ENCODE measurements at places on chromosomes 2 and 18. TPM values are rescaled to one million over a fixed set of nuclear protein-coding genes. Genes with fewer than 3 reads are reported as not detected.

The KATNAL2 gene
- 6.9 TPM for total RNA-seq

The KIAA2012 gene
- total RNA-seq, result not detected

The PAX8 gene
- total RNA-seq, result 607 TPM

The PTPRN gene
- total RNA-seq, result not detected

The ZNF396 gene
- 6.5 TPM for total RNA-seq

DNA sequence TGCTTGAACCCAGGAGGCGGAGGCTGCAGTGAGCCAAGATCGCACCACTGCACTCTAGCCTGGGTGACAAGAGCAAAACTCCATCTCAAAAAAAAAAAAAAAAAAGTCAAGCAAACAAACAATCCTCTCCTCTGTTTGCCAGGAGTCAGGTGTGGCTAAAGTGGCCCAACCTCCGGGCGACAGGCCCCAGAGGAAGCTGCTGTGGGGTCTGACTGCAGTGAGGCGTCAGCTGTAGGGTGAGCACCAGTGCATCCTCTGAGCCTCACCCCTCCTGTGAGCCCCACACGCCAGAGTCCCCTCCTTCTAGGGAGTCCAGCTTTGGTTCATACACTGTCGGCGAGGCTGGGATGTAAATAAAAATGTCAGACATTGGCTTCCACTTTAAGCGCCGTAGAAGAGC, 76.5 kb upstream of the HS6ST1 start:
- DNase-seq, result no peak

DNA sequence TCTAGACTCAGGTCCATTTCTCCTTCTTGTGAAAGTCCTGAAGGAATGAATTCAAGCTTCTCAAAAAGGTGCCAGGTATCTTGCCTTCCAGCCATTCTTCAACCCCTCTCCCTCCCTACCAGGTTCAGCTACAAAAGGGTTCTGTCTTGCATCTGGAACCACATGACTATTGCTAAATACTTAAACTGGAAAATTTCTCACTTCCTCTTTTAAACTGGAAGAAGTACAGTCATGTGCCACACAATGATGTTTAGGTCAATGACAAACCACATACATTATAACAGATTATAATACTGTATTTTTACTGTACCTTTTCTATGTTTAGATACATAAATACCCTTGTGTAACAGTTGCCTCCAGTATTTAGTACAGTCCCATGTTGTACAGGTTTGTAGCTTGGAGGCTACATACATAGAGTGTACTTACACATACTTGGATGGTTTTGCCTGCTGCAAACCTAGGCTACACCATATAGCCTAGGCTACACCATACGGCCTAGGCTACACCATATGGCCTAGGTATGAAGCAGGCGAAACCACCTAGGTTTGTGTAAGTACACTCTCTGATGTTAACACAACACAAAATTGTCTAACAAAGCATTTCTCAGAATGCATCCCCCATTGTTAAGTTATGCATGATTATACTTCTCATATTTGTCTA, 142.0 kb upstream of the DNMT3A start:
- no peak for DNase-seq

DNA sequence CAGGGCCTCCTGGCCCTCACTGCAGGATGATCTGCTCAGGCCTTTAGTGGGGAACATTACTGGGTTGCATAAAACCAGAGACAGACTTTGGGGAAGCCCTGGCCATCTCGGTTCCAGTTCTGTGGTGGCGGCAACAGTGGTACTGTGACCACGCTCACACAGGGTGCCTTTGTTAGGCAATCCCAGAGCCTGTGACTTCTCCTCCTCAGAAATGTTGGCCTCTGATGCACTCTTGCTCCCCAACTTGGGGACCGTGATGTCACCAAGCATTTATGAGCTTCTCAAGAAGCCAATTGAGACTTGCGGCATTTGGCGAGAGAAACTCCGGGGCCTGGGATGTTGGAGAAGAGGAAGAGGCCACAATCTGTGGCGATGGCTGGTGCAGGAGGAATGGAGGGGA, 80.9 kb upstream of the PKDCC start:
- no peak for DNase-seq

Data from kidney (tissue), 22 donors.